Activated naive CD4-positive, alpha-beta T cell treated with anti-CD3 and anti-CD28 coated beads, Interleukin-2, amount 50 U/mL, for 72 hours (primary cell): ENCODE measurements at places on chromosomes 5 and 9.
A peak's percentile ranks its signal among the peaks of the same experiment; 100 is the strongest.

- no peak for DNase-seq
Measured at GRCh38 chr5:66710557-66711088, 114.4 kb downstream of the MAST4 start.

GRCh38 chr9:111501648-111502047 is 17.5 kb upstream of the ECPAS start:
- no peak for DNase-seq

DNA sequence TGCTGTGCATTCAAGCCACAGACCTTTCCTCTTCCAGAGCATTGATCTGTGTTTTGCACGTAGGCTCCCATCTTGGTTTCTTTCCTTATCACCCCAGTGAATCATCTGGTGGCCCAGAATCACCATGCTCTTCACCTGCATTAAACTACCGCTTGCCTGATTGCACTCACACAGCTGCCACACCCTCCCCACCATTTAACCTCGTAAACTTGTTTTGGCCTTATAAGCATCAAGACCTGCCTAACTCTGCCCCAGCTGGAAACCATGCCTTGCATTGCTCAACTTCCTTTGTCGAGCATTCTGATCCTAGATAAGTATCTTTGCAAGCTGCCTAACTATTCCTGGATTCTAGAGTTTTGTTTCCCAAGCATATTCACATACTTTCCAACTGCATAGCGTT is 369.6 kb upstream of the SEMA6A start:
- no peak for DNase-seq

DNA sequence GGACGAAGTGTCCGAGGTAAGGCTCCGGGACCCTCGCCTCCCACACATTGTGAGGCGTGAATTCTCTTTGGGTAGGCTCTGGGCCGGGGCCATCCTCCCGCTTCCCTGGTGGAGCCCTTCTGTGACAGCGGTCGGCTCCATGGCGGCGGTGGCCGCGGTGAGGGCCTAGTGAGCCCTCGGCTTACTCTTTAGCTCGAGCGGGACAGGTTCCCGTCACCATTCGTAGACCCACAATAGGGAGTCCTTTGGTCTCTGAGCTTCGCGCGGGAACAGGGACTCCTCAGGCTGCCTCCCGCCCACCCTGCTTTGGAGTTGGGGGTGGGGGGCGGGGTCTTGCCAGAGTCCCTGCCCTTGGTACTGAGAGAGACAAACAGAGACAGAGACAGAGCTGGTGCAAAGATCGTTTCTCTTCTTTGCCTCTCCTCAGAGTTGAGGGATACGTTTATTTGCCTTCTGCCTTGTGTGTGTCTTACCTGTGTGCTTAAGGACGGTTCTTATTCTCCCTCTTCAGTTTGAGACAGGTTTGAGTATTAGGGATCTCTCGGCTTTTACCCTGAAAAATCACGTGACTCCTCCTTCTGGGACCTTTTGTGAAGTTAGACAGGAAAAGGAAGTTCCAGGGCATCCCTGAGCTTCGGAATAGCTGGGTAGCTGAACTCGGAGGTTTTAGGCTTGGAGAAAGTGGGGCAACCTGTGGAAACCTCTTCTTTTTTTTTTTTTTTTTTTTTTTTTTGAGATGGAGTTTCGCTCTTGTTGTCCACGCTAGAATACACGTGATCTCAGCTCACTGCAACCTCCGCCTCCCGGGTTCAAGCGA is 833 bp downstream of the ANKHD1 start:
- peak; percentile 62 for DNase-seq

- no peak for DNase-seq
Measured at GRCh38 chr5:152389208-152389849, 15.8 kb downstream of the NMUR2 start.

DNA sequence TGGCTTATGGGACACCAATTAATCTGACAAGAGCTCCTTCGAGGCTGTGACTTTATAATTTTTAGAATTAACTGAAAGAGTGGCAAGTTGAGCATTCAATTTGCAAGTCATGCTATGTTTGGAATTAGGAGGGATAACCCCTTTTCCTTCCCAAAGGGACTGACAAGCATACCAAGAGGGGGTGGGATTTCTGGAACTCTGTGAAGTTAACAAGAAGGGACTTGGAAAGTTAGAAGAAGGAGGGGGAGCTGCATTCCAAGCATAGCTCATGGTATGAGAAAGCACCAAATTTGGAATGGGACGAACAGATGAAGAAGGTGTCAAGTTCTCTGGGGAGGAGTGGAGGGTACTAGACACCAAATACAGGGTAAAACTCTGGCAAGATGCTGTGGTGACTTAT is 8.9 kb upstream of the PALM2AKAP2 start:
- no peak for DNase-seq

DNA sequence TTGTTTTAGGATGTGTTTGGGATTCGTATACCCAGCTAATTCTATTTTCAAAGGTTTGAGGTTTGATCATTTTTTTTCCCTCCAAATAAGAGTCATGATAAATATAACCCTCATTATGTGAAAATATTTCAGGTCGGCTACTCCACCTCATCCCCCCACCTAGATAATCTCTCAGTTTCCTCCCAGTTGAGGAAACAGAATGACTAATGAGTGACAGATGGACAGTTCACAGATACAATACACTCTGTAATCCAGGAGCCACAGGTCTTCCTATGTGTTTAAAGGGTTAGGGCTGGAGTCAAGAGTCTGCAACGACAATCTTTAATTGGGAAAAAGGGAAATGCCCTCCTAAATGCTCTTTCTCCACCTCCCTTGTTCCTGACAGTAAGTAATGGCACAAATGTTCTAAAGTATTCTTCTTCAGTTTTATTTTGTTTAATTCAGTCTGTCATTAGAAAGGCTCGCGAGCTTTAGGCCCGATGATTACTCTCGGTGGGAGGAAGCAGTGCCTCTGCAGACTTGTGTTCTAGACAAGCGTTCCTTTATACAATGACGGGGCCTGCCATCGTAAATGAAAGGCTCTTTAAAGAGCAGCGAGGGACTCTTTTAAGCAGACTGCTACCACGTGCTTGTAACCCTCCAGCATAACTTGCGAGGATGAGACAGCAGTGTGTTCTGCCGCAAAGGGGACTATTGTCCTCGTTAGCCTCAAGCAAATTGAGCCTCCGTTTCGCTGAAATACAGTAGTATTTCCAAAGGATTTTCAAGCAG is 69.0 kb downstream of the MEF2C start:
- no peak for DNase-seq

GRCh38 chr5:32193591-32193990 is 19.5 kb upstream of the GOLPH3 start:
- no peak for DNase-seq
